ENCODE measurements at places on chromosomes 3 and 15. TPM values are rescaled to one million over a fixed set of nuclear protein-coding genes. Genes with fewer than 3 reads are reported as not detected.

The GP9 gene
- not detected for total RNA-seq

The APOD gene
- total RNA-seq, result 2.4 TPM

- DNase-seq, result no peak
Measured at GRCh38 chr3:35383719-35384555, 255.4 kb upstream of the ARPP21 start.

GRCh38 chr15:38377636-38378035, 76.3 kb upstream of the FAM98B start:
- DNase-seq, result no peak

GRCh38 chr3:108669208-108669607, 79.7 kb downstream of the DZIP3 start:
- no peak for DNase-seq
